Activated naive CD8-positive, alpha-beta T cell treated with anti-CD3 and anti-CD28 coated beads, Interleukin-2, amount 50 U/mL, for 24 hours (primary cell): ENCODE measurements at places on chromosomes 6 and 20.

- no peak for DNase-seq
These were observed 303.2 kb downstream of the PACRG start for GRCh38 chr6:163030980-163031379.

DNA sequence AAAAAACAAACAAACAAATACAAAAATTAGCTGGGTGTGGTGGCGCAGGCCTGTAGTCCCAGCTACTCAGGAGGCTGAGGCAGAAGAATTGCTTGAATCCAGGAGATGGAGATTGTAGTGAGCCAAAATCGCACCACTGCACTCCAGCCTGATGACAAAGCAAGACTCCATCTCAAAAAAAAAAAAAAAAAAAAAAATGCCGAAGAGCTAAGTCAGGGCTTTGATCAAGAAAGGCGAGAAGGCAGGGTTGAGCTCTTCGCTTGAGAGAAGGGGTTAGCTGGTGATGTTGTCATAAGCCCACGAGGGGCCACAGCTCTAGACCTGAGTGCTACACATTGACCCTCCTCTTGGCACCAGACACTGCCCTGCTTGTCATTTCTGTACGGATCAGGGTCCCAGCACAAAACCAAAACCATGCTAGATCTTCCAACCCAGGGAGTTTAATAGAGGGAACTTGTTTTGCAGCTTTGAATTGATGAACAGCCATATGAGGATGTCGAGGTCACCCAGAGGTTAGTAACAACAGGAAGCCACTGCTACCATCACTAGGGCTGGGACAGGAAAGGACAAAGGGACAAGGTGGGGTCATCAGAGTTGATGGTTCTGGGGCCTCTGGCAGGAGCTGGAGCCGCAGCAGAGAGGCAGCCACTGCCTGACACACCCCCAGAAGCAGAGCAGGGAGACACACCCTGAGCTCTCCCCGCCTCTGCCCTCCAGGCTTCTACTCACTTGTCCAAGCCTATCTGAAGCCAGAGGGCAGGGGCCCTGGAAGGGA is 122.7 kb downstream of the SNX5 start:
- no peak for DNase-seq

- no peak for DNase-seq
These were observed 18.4 kb upstream of the PARD6B start for GRCh38 chr20:50712771-50713656.

DNA sequence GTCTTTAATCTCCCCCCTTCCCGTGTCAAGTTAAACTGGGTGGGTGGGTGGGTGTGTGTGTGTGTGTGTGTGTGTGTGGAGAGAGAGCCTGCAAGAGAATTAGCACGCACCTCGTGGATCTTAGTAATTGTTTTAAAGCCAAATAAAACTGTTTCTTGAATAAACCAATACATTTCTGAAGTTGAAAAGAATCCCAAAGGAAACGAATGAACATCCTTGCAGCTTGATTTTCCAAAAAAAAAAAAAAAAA is 381 bp upstream of the BICRAL start:
- no peak for DNase-seq

GRCh38 chr6:140960566-140960965 is 1172.2 kb upstream of the GJE1 start:
- DNase-seq, result no peak

DNA sequence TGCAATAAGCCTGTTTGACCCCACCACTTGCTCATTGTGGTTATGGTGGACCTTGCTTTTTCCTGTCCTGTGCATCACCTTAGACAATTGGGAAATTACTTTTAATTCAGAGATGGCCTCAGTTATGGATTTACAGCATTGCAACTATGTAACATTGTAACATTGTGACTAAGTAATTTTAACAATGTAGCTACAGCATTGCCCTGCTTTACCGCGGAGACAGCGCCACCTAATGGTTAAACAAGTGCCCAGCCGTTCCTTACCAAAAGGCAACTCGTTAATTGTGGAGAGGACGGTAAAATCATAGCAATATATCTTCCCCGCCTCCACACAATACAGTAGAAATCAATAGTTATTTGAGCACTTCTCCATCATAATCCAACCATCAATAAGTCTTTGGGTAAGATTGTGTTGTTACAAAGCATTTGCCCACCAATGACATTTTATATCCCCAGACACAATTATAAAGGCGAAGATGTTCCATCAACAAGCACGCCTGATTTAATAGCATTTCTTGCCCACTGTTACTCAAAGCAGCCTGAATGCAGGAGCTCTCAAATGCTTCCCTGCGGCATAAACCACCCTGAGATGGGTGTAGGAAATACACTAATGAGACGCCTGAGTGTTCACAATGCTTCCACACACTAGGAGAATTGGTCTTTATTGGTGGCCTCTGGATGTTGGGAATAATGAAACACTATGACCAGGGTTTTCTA is 93.7 kb downstream of the PROKR2 start:
- DNase-seq, result peak; percentile 65

- DNase-seq, result no peak
These were observed 38.1 kb upstream of the ZBTB24 start for GRCh38 chr6:109521080-109521479.

- DNase-seq, result no peak
These were observed 144.8 kb downstream of the GJA10 start for GRCh38 chr6:90038961-90039653.

GRCh38 chr6:19995575-19996257 is 158.5 kb downstream of the ID4 start:
- DNase-seq, result no peak

DNA sequence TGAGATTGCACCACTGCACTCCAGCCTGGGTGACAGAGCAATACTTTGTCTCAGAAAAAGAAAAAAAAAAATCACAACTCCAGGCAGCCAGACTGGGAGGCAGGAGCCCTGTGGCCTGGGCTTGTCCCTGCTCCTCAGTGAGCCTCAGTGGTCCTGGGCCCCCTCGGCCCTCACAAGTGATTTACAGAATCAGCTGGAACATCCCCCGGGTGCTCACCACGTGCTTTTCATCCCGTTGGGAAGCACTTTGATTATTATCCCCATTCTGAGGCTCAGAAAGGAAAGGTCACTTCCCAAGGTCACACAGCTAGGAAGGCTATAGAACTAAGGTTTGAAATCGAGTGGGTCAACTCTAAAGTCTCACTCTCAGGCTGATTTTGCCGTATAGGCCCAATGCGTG is 43.1 kb upstream of the TLDC2 start:
- DNase-seq, result no peak
